ENCODE measurements at places on chromosomes 2 and 18.

DNA sequence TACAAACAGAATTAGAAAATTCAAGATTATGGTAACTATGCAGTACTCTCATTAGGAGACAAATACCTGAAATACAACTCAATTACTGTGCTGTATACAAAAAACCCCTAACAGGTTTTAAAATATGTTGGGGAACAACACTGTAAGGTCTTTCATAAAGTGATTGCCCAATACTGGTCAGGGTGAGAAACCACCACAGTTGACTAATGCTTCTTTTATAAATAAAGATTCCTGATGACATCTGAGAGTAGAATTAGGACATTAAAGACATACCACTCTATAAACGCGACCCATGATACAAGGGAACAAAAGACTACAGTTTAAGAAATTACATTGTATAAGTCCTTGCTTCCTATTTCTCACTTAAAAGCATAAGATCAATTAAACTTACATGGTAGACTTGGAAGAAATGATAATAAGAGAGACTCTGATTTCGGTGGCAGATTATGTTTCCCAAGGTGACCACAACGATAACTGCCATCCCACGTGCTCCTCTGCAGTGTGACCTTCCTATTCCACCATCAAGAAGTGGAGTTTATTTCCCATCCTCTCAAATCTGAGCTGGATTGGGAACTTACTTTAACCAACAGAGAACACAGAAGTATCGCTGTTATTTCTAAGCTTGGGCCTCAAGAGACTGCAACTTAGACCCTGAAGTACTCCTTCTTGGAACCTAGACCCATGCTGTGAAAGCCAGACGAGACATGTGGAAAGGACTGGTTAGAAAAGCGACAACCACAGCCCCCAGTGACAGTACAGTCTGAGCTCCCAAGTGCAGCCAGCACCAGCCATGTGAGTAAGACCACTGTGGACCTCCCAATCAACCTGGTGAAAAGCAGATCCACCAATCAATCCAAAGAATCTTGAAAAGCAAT, 52.3 kb downstream of the ZNF521 start:
- no peak for DNase-seq

GRCh38 chr18:39586741-39587140, 2021.1 kb upstream of the CELF4 start:
- DNase-seq = no peak

DNA sequence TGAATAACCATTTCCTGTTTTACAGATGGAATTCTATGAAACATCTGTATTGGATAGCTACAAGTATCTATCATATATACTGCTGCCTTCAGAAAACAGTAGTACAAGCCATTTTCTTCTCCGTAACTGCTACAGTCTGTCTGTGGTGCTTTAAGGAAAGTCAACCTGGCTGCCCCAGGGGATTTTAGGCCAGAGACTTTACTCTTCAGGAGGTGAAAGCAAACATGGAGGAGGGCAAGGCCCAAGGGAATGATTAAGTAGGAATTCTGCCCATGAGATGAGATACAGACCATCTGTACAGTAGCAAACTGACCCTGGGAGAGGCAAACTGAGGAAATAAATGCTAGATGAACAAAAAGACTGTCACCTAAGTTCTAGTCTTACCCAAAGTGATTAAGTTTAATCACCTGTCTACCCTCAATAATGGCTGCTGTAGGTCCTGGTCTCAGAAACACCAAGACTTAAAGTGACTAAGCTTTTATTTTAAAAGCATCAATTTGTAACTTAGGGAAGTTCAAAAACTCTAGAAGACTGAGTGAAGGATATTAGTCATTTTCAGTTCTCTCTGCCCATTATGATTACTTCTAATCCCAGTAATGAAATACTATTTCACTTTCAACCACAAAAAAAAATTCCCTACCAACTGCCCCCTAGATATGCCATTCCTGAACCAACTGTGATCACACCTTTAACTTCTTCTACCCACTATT, 14.8 kb downstream of the MBD2 start:
- DNase-seq = no peak

GRCh38 chr2:18597618-18598017, 8.2 kb upstream of the NT5C1B start:
- no peak for DNase-seq

GRCh38 chr2:142435847-142436246, 305.0 kb upstream of the LRP1B start:
- DNase-seq = no peak

- DNase-seq = no peak
These were observed 49.9 kb downstream of the ALPK2 start for GRCh38 chr18:58578835-58579560.

GRCh38 chr18:59604877-59605276, 92.3 kb downstream of the CCBE1 start:
- no peak for DNase-seq

GRCh38 chr18:63374540-63374939, 7.5 kb upstream of the KDSR start:
- no peak for DNase-seq

- DNase-seq = no peak
These were observed 9.3 kb upstream of the PLEKHM3 start for GRCh38 chr2:208034503-208035140.

- no peak for DNase-seq
These were observed 47.1 kb upstream of the CREB1 start for GRCh38 chr2:207482630-207483029.

- DNase-seq = no peak
These were observed 9.0 kb downstream of the EIF5B start for GRCh38 chr2:99346218-99346617.

DNA sequence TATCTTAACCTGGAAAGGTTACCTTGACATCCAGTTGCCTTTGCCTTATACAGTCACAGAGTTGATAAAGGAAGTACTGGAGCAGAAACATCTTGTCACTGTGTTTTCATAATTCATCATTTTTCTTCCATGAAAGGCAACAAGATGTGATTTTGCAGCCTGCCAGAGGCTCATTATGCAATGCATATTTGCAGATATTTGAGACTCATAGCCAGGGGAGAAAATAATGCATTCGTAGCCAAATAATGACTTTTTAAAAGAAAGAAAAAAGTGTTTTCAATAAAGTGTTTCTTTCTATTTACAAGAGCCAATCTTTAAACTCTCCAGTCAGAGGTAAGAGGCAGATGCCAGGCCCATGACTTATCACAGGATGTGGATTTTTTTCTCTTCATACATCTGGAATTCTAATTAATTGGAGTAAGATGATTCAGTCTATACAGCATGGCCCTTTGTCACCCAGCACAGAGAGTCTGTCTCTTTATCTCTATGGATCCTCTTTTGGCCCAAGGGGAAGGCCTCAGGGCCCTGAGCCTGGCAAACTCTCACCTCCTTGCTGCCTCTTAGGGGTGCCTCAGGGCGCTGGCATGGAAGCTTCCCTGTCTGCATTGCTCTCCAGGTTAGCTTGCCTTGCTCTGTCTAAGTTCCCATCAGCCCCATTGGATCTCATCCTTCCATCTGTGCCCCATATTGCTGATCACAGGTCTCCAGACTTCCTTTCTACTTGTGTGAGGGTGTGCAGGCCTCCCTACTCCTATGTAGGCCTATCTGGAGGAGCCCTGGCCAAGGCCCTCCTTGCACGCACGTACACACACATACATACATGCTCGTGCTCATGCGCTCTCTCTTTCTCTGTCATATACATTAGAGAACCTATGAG, 247.7 kb downstream of the TPGS2 start:
- no peak for DNase-seq

- no peak for DNase-seq
These were observed 33.3 kb upstream of the TRAPPC8 start for GRCh38 chr18:31976242-31976641.

Data from amygdala (tissue), 56 donors.